Activated CD4-positive, alpha-beta T cell treated with anti-CD3 and anti-CD28 coated beads, Interleukin-2, amount 50 U/mL, for 48 hours (primary cell): ENCODE measurements at places on chromosomes 13 and 19.
A peak's percentile ranks its signal among the peaks of the same experiment; 100 is the strongest.

- DNase-seq: no peak
Measured at GRCh38 chr13:75400775-75401174, 81.2 kb downstream of the TBC1D4 start.

GRCh38 chr13:111474136-111475002, 153.9 kb downstream of the TEX29 start:
- no peak for DNase-seq

DNA sequence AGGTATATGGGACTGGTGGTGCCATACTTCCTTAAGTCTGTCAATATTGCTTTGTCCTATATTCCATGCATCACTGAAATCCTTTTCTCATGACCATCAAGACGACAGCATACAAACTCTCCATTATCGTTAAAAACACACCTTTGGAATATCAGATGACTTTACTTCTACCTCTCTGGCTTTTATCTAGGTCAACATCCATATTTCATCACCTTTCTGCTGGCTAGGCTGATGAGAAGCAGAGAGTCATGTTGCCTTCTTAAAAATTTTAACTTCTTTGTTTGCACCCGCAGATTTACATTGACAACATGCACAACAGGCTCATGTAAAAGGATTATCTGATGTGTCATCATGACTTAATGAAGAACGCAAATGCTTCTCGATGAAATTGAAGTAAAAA, 771.4 kb downstream of the OLFM4 start:
- no peak for DNase-seq

- no peak for DNase-seq
Measured at GRCh38 chr13:101398191-101398590, 18.1 kb downstream of the NALCN start.

DNA sequence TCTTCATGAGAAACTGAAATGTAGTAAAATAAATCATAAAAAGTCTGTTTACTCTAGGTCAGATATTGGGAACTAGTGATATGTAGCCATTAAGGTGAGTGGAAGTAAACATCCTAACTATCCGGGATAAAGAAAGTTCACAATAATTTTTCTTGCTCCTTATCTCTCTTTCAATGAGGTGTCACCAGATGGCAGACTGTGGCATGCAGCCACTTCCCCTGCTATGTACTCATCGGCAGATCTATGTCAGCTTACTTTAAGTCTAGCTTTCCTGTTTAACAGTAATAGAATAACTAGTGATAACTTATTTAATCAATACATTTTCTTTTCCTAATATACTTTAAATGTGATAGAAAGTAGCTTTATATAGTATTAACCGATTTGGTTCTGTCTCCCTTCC, 181.9 kb downstream of the NDFIP2 start:
- no peak for DNase-seq

GRCh38 chr13:109481040-109481439, 305.3 kb downstream of the IRS2 start:
- no peak for DNase-seq

GRCh38 chr13:94057618-94058186, 421.8 kb downstream of the DCT start:
- DNase-seq: no peak

GRCh38 chr13:49560270-49561061, 24.9 kb downstream of the RCBTB1 start:
- no peak for DNase-seq

DNA sequence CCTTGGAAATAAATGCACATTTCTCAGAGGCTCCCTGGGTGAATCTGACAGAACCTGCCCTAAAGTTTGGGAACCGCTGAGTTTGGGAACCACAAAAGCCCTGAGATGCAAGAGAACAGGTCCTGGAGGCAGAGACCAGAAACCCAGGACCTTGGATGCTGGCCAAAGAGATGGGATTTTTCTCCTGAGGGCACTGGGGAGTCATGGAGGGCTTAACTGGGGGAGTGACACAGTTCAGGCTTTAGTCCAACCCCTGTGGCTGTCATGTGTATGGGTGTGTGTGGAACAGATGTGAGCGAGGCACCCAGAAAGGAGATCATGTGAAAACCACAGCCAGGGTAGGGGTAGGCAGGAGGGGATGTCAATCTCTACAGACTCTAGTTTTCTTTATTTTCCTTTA, 3.9 kb upstream of the NCCRP1 start:
- no peak for DNase-seq

DNA sequence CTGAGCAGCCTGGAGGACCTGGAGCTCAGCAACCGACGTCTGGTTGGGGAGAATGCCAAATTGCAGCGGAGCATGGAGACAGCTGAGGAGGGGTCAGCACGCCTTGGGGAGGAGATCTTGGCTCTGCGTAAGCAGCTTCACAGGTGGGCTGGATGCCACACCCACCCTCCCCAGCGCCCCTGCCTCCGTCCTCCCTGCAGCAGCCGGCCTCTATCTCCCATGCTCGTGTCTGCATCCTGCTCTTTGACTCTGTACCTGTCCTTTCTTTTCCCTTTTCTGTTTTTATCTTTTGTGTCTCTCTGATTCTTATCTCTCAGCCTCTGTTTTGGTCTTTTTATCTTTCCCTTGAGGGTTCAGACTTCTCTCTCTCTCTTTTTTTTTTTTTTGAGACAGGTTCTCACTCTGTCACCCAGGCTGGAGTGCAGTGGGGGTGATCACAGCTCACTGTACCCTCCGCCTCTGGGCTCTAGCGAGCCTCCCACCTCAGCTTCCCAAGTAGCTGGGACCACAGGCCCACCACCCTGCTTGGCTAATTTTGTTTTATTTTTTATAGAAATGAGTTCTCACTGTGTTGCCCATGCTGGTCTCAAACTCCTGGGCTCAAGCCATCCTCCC, 10.1 kb downstream of the KASH5 start:
- DNase-seq: no peak

DNA sequence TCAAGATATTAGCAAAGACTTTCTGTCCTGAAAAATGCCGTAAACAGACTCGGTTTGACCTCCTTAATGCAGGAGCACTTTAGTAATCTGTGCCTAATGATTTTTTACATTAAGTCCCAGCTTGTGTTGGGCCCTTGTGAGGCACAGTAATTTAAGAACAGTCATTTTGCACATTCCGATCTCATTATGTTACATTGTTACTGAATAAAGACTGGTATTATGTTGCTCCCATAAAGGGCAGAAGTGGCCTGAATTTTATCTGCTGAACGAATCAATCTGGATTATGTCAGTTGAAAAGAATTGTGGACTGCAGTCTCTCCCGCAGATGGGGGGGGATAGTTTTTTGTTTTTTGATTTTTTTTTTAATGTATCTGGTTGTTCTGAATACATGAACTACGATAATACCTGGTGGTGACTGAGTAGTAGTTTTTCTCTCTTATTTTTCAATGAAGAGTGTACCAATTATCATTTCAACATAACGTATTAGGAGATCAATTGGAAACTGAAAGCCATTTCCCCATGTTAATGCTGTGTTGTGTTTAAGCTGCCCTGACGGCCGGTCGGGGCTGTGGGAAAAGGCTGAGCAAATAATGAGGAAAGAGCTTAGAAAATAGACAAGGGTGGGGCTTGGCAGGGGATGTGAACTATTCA, 290.2 kb downstream of the ZNF536 start:
- DNase-seq: no peak

- DNase-seq: no peak
Measured at GRCh38 chr13:97120346-97120745, 101.8 kb upstream of the MBNL2 start.

GRCh38 chr13:25965596-25965995, 86.2 kb downstream of the SHISA2 start:
- no peak for DNase-seq

GRCh38 chr13:19959141-19959830, 759 bp downstream of the ZMYM2 start:
- peak; percentile 72 for DNase-seq

DNA sequence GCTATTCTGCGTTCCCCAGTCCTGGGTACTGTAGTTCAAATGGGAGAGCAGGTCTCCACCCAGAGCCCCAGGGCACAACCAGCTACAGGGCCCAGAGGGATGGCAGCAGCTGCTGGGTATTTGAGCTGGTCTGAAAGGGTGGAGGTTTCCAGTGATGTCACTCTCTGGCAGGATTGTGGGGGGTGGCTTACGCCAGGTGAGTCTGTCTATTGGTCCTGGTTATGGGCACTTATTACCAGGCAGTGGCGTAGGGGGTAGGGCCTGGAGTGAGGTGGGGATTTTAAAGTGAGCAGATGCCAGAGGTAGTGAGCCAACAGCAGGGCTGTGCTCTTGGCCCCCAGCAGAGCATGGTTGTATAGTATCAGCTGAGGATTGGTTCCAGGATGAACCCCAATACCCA, 6.2 kb downstream of the RPS19 start:
- no peak for DNase-seq

- DNase-seq: no peak
Measured at GRCh38 chr13:99812625-99813024, 158.9 kb downstream of the ZIC5 start.

- DNase-seq: no peak
Measured at GRCh38 chr19:33497131-33497777, 24.3 kb downstream of the PEPD start.

GRCh38 chr13:86510792-86511191, 711.6 kb upstream of the SLITRK6 start:
- DNase-seq: no peak

DNA sequence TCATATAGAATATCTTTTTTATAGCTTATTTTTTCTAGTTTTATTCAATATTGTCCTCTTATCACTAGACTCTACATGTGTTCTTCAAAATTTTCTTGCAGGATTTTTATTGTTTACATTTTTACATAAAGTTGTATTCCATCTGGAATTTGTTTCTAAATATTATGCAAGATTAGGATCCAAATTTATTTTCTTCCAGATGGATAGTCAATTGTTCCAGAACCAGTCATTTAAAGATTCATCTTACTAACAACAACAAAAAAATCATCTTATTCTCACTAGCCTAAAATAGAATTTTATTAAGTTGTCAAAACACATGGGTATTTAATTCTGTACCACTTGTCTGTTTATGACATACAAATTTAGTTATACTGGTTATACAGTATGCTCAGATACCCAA, 390.4 kb upstream of the GPC6 start:
- no peak for DNase-seq

DNA sequence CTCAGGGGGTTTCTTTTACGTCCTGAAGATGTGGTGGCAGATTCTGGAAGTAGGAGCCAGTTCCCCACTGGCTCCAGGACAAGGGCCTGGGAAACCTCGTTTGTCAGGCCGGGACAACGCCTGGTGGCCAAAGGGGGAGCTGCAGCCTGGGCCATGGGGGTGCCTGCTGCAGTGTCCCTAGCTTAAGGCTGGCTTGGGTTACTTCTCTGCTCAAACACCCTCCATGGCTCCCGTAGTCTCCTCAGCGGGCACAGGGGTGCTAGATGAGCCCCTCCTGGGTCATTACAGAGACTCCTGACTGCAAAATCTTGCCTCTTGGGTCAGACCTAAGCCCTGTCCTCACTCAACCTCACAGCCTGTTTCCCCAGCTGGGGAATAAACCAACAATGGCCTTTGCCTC, 14.7 kb downstream of the CILP2 start:
- DNase-seq: peak; percentile 46

DNA sequence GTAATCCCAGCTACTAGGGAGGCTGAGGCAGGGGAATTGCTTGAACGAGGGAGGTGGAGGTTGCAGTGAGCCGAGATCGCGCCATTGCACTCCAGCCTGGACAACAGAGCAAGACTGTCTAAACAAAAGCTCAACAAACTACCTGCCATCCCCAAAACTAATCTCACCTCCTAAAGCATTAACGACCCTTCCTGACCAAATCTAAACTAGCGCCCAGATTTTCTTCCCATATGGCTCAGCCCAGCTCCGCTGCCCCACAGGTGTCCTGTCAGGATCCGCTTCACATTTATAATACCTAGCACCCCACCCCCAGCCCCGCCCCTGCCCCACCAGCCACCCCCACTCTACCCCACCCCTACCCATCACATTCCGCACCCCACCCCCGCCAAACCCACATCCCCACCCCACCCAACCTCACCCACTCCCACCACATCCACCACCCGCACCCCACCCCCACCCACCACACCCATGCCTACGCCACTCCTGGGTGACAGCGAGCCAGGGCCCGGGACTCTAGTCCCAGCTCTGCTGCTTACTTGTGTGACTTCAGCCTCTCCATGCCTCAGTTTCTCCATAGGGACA, 599 bp downstream of the C19orf12 start:
- DNase-seq: no peak

DNA sequence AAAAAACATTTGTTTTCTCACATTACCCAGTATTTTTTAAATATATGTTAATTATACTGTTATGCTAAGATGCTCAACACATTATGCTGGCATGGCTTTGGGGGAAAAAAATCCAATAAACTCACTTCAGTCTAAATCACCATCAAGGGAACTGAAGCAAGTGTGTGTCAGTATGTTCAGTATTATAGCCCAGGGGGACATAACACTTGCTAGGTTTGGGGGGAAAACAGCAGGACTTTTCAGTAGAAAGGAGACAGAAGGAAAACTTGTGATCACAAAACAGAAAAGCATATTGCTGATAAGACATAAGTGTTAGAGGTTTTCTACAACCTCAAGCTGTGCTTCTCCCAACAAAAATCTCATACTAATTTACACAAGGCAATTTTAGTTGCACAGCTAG, 1759.9 kb upstream of the PCDH20 start:
- no peak for DNase-seq

DNA sequence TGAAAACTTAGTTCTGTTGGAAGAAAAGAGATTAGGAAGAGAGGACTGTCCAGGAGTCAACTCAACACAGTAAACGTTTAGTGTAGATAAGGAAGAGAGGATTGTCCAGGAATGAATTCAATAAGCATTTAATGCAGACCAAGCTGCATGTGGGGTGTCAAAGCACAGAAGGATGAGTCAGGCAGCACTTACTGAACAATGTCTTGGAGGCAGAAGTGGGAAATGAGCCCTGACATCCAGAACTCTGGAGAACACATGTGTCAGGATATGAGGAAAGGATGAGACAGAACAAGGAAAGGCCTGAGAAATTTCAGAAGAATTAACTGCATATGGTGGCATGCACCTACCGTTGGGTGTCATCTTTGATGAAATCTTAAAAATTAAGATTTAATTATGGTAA, 429.2 kb upstream of the HTR2A start:
- no peak for DNase-seq

DNA sequence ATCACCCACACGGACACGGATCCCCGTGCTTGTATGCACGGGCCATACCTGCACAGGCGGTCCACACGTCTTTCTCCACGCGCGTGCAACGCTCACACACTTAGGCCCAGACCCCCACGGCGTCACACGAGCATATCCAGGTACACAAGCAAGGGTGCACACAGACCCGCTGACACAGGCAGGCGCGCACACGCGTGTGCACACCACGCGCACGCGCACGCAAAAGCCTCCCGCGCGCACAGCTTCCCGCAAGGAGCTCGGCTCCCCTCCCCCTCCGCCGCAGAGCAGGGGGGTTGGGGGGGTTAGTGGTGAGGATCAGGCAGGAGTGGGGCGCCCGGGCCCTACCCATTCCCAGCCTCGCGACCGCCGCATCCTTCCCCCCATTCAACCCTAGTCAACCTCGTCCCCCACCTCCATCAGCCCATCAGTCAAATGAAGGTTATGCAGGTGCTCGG, 407 bp downstream of the RAB3A start:
- peak; percentile 50 for DNase-seq

- no peak for DNase-seq
Measured at GRCh38 chr19:17322854-17323253, 11.8 kb downstream of the ANO8 start.

GRCh38 chr13:77172650-77173049, 145.7 kb upstream of the FBXL3 start:
- DNase-seq: no peak
